ENCODE measurements at places on chromosomes 3 and 15. TPM values are rescaled to one million over a fixed set of nuclear protein-coding genes. Genes with fewer than 3 reads are reported as not detected.

GRCh38 chr3:189132231-189132671 is 39.5 kb upstream of the TPRG1 start:
- DNase-seq = peak; percentile 79

DNA sequence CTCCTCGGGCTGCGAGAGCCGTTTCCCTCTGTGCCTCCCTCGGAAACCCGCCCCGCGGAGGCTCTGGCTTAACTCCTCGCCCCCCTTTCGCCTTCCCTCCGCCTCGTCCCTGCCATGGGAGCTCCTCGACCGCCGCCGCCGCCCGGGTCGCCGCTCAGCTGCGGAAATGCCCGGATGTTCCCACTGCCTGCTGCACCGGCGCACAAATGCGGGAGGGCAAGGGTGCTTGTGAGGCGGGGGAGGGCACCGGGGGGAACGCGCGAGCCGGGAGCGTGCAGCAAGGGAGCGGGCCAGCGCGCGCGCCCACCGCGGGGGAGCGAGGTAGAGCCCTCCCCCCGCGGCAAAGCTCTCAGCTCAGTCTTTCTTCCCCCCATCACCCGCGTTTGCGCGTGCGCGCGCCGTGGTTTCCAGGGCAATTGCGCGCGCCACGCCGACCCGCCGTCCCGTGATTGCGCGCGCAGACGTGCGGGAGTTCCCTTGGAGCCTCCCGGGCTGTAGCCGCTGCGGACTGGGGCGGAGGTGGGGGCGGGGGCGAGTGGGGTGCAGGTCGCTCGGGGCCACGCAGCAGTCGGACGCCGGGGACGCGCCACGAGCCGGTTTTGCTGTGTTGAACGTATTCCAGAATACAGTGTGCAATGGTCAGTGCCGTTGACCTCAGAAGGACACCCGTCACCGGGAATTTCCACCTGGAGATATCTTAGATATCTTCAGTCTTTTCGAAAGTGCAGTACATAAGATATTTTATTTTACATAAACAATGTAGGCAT is at the start of gene DMXL2:
Gene DMXL2, minus strand, starts transcription at position 168 of the 767 bp plus-strand sequence. CDS start 226 bp downstream, outside the sequence.
- peak; percentile 63 for DNase-seq

GRCh38 chr15:96352604-96353405 is 22.3 kb downstream of the NR2F2 start:
- DNase-seq = no peak

GRCh38 chr15:54150255-54150654 is 172.0 kb downstream of the UNC13C start:
- no peak for DNase-seq

DNA sequence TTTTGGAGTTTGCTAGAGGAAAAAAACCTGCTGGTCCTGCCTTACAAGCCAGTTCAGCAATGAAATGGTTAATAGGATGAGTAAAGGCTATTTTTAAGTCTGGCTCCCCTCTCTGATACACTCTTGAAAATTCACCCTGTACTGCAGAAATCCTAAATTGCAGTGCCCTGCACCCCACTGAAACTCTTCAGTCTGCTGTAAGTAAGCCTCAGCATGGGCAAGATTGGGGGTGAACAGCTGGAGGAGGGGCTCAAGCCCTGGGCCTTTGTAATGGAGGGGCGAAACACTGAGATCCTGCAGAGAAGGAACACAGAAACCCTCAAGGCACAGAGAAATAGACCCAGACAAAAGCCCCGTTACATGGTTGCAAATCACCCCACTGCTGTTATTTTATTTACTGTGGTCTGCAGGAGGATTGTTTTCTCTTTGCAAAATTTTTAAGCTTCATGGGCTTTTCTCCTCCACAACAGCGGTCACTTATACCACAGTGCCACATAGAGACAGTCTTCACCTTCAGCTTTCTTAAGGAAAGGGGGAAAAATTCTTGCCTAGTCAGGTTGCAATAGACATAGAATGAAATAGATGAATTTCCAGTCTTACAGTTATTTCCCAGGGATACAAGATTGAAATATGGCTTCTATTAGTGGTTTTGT is 45.0 kb downstream of the SOX2 start:
- no peak for DNase-seq

DNA sequence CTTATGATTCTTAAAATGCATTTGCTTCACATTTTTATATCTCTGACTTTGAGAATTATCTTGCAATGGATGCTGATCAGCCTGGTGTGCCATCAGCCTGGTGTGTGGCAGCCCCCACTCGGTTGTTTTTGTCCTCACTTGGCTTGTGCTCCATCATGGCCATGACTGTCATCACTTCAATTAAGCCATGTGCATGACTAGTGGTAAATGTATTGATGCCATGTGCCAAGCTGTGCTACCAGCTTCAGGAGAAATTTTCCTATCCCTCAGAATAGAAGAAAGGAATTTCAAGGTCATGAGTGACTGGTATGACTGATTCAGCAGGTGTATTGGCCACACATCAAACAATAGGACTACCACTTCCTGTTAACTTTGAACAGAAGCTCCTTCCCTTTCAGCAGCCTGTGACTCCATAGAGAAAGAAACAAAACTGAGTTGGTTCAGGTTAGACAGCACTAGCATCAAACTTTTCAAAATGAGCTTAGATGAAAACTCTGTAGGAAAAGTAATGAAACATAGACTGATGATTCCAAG is 251.7 kb downstream of the GRM7 start:
- no peak for DNase-seq

DNA sequence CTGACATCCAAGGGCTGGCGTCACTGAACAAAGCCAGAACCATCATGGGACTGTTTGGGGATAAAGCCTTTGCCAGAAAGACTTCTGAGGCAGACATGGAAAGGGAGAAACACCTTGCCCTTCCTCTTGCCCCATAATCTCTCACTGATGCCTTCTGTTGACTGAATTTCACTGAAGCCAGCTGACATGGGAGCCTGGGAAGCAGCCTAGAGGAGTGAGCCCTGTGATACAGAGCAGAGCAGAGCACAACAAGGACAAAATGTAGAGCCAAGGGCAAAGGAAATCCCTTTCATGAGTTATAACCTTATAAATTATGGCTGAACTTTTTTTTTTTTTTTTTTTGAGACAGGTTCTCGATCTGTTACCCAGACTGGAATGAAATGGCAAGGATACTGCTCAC is 9.8 kb upstream of the CNOT10 start:
- DNase-seq = no peak

GRCh38 chr3:30934208-30934550 is 39.7 kb upstream of the GADL1 start:
- no peak for DNase-seq

CLRN1 gene
- total RNA-seq = not detected

ABI3BP gene
- 0.37 TPM for total RNA-seq

KLHL40 gene
- not detected for total RNA-seq

SLC28A1 gene
- not detected for total RNA-seq

SST gene
- total RNA-seq = not detected

COL7A1 gene
- 2.4 TPM for total RNA-seq

TNIK gene
- total RNA-seq = 39.9 TPM

LTK gene
- 0.25 TPM for total RNA-seq

Measured in activated T-helper 2 cell treated with anti-CD3 and anti-CD28 coated beads, Interferon-gamma antibody, Interleukin-2, Interleukin-4, amounts not matched to agents 10 μg/mL and 5 μg/mL and 100 μg/mL, durations not matched to agents 14 hours and 24 hours and 36 hours (primary cell).